ENCODE measurements at places on chromosomes 6 and 20. TPM values are rescaled to one million over a fixed set of nuclear protein-coding genes. Genes with fewer than 3 reads are reported as not detected.

ALDH8A1 gene
- total RNA-seq: 0.16 TPM

CST3 gene
- total RNA-seq: 428 TPM

HLA-DOA gene
- not detected for total RNA-seq

SCRT2 gene
- total RNA-seq: not detected

GMNN gene
- 62.3 TPM for total RNA-seq

COL11A2 gene
- total RNA-seq: 0.92 TPM

BEND6 gene
- 1.4 TPM for total RNA-seq

FERMT1 gene
- 17.4 TPM for total RNA-seq

PDE7B gene
- 1.4 TPM for total RNA-seq

ECHDC1 gene
- total RNA-seq: 36.6 TPM

PRIM2 gene
- 12.7 TPM for total RNA-seq

CDH22 gene
- total RNA-seq: 0.03 TPM

PLA2G7 gene
- total RNA-seq: 0.06 TPM

RBM38 gene
- 36.2 TPM for total RNA-seq

LKAAEAR1 gene
- 1.3 TPM for total RNA-seq

NCOA6 gene
- total RNA-seq: 18.2 TPM

MUC22 gene
- 0.03 TPM for total RNA-seq

SCP2D1 gene
- not detected for total RNA-seq

AFG1L gene
- 2.7 TPM for total RNA-seq

ZKSCAN3 gene
- 1.5 TPM for total RNA-seq

NR2E1 gene
- total RNA-seq: 0.03 TPM

ELOVL2 gene
- 6.8 TPM for total RNA-seq

PAX1 gene
- total RNA-seq: 0.05 TPM

SOX4 gene
- total RNA-seq: 11.8 TPM

DCDC2 gene
- 3.2 TPM for total RNA-seq

RWDD1 gene
- 23.9 TPM for total RNA-seq

RPS6KA2 gene
- total RNA-seq: 0.07 TPM

UNC93A gene
- total RNA-seq: not detected

SMIM8 gene
- total RNA-seq: 3.0 TPM

PGC gene
- not detected for total RNA-seq

CYP21A2 gene
- not detected for total RNA-seq

KIAA0408 gene
- total RNA-seq: 6.4 TPM

PRL gene
- total RNA-seq: not detected

MEI4 gene
- total RNA-seq: not detected

SLC23A2 gene
- total RNA-seq: 17.0 TPM

STX11 gene
- 2.3 TPM for total RNA-seq

FAM83C gene
- 0.06 TPM for total RNA-seq

FAM209B gene
- 0.48 TPM for total RNA-seq

CCM2L gene
- 0.33 TPM for total RNA-seq

TTLL9 gene
- 0.06 TPM for total RNA-seq

GABRR1 gene
- not detected for total RNA-seq

STMND1 gene
- total RNA-seq: not detected

HTR1E gene
- not detected for total RNA-seq

SEL1L2 gene
- total RNA-seq: not detected

ZBTB12 gene
- 5.3 TPM for total RNA-seq

C20orf202 gene
- not detected for total RNA-seq

ID4 gene
- 1.4 TPM for total RNA-seq

CASS4 gene
- not detected for total RNA-seq

TRIM10 gene
- not detected for total RNA-seq

KATNA1 gene
- total RNA-seq: 9.9 TPM

NOTCH4 gene
- 0.36 TPM for total RNA-seq

CPNE5 gene
- total RNA-seq: not detected

SFTA2 gene
- total RNA-seq: not detected
